Muscle of back (tissue), 13 donors: ENCODE measurements at places on chromosomes 3 and 15. TPM values are rescaled to one million over a fixed set of nuclear protein-coding genes. Genes with fewer than 3 reads are reported as not detected.

DNA sequence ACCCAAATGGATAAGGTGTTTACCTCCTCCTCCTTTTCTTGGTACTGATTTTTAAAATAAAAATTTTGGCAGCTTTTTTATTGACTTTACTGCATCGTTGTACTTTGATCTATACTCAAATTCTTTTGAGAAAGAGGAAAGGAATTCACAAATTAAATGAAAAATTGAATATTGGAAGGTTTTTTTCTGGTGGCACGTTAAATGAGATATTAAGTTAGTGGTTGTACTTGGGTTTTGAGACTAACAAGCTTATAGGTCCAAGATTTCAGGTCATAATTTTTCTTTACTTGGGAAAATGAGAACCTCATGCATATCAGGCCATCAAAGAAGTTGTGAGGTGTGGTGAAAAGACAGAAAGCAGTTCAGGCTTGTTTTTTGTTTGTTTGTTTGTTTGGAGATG, 14.1 kb downstream of the RPLP1 start:
- DNase-seq = no peak

- no peak for DNase-seq
Measured at GRCh38 chr3:72137865-72138861, 353.2 kb upstream of the PROK2 start.

GRCh38 chr3:34264337-34265041, 466.1 kb downstream of the PDCD6IP start:
- DNase-seq = no peak

DNA sequence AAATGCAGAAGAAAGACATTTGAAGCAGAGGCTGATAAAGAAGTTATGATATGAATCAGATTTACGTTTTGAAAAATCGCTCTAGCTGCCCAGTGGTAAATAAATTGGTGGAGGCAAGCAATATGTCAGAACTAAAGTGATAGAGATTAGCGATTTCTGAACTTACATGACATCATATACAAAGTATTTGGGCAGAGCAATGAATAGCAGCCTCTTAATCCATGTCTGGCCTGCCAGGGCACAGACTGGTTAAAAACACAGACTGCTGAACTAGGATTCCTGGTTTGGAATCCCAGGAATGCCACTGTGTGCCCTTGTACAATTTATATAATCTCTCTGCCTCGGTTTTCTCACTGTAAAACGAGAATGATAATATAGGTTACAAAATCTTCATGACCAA, 243.1 kb upstream of the SETMAR start:
- DNase-seq = peak; percentile 14

- DNase-seq = no peak
Measured at GRCh38 chr3:167750272-167750971, 14.9 kb downstream of the SERPINI1 start.

DNA sequence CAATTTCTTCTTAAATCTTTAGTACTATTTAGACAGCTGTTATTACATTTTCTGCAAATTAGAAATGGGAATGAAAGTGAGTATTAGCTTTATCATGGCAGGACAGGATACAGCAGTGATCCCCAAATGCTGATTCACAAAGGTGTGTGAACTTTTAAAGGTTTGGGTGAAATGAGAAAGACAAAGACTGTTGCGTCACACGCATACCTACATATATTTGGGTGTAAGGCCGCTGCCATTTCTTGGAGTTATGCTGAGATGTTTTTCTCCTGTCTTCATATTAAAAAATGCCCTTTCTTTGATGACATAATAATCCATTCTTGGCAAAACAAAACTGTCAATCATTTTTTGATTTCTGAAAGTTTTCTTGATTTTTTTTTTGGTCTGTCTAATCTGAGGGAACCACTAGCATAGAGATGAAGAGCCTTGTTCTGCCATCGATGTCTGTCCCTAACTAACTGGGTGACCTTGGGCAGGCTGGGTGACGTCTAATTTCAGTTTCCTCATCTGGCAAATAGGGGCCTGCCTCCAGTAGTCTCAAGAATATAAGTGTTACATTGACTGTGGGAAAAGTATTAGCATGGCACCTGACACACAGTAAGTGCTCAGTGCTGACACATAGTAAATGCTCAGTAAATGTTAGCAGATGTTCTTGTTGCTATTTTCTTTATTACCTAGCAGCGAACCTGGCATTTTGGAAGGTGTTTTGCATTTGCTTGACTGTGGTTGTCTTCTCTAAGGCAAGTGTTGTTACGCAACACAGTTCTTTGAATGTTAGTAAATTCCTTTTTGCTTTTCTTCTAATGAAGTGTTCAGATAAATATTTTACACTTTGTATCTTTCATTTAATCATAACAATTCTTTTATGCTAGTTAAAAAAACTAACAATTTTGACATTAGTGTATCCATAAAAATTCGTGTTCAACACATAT, 5.0 kb downstream of the MITF start:
- no peak for DNase-seq

DNA sequence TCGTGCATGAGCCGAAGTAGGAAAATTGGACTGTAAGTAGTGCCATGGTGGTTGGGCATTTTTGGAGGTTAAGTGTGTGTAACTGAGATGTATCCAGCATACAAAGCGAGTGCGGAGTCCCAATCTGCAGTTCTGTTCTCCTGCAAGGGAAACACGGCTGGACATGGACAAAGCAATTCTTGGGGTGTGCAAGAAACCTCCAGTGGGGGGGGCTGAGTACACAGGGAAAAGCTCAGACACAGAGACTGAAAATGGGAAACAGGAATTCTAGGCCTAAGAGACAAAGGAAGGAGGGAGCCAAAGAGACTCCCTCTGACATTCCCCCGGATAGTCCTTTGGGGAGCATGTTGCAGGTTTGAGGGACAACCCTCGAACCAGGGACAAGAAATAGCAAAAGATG, 83.2 kb upstream of the PLSCR4 start:
- DNase-seq = no peak

DNA sequence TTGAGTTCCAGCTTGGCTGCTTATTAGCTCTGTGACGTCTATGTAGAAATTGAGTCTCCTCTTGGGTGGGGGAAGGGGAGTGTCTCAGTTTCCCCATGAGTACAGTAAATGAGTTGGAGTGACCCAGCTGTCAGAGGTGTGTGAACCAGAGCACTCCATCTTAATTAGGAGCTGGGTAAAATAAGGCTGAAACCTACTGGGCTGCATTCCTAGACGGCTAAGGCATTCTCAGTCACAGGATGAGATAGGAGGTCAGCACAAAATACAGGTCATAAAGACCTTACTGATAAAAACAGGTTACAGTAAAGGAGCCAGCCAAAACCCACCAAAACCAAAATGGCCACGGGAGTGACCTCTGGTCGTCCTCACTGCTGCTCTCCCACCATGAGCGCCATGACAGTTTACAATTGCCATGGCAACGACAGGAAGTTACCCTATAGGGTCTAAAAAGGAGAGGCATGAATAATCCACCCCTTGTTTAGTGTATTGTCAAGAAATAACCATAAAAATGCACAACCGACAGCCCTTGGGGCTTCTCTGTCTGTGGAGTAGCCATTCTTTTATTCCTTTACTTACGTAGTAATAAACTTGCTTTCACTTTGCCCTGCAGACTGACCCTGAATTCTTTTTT, 222.4 kb downstream of the CACNA2D3 start:
- DNase-seq = no peak

DNA sequence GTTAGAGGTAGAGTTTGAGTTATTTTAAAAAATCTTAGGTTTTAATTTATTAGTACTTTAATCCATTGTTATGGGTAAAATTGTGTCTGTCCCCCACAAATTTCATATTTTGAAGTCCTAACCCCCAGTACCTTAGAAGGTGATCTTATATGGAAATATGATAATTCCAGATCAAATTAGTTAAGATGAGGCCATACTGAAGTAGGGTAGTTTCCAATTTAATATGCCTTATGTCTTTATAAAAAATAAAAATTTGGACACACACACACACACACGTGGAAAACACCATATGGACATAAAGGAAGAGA, 18.6 kb upstream of the ADGRG7 start:
- no peak for DNase-seq

GRCh38 chr3:177530908-177531307, 333.6 kb upstream of the TBL1XR1 start:
- no peak for DNase-seq

GRCh38 chr3:88385090-88385489, 235.3 kb downstream of the C3orf38 start:
- no peak for DNase-seq

GRCh38 chr15:68617001-68617400, 38.2 kb downstream of the CORO2B start:
- DNase-seq = no peak

GRCh38 chr3:71416876-71417275, 166.7 kb downstream of the FOXP1 start:
- no peak for DNase-seq

DNA sequence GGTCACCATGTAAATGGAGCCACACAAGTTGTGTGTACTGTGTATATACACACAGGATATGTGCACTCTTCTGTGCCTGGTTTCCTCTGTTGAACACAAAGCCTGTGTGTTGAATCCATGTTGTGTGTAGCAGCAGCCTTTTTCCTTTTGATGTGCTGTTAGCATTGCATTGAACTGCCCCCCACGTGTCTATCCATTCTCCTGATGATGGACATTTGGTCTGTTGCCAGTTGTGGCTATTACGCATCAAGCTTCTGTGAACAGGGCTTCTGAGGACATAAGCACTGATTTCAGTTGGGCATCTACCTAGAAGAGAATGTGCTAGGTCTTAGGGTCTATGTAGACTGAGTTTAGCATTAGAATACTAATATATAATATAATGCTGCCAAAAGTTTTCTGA, 77.4 kb downstream of the LSM3 start:
- no peak for DNase-seq

GRCh38 chr3:111252779-111253178, 181.2 kb downstream of the NECTIN3 start:
- DNase-seq = no peak

DNA sequence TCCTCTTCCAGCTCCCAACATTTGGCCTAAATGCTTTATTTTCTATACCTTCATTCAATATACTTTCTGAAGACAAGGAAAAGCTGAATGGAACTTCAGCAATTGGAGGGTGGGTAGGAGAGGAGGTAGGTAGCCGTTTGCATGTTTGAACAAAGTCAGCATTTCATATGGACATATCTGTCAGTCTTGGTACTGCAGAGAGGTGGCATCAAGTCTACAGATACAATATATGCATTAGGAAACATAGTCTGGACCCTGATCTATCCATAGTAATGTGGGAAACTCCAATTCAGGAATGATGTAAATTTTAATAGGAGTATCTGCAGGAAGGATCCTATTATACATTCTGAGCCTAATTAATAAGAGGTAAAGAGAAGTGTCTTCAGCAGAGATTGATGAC, 526.4 kb downstream of the MECOM start:
- no peak for DNase-seq

GRCh38 chr3:50274371-50275104, 4.3 kb upstream of the LSMEM2 start:
- DNase-seq = no peak

DNA sequence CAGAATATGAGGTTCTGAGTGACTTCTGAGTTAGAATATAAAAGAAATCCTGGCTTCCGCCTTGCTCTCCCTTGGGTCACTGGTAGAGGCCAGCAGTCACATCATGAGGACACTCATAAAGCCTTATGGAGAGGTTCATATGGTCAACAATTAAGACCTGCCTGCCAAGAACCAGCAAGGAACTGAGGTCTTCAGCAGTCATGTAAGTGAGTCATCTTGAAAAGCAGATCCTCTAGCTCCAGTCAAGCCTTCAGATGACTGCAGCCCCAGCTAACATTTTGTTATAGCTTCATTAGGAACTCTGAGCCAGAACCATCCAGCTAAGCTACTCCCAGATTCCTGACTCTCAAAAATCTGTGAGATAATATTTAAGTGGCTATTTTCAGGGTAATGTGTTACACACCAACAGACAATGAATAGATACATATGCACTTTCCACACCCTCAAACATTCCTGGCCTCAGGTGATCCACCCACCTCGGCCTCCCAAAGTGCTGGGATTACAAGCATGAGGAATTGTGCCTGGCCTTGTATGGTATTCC, 447.2 kb downstream of the SHQ1 start:
- DNase-seq = no peak

DNA sequence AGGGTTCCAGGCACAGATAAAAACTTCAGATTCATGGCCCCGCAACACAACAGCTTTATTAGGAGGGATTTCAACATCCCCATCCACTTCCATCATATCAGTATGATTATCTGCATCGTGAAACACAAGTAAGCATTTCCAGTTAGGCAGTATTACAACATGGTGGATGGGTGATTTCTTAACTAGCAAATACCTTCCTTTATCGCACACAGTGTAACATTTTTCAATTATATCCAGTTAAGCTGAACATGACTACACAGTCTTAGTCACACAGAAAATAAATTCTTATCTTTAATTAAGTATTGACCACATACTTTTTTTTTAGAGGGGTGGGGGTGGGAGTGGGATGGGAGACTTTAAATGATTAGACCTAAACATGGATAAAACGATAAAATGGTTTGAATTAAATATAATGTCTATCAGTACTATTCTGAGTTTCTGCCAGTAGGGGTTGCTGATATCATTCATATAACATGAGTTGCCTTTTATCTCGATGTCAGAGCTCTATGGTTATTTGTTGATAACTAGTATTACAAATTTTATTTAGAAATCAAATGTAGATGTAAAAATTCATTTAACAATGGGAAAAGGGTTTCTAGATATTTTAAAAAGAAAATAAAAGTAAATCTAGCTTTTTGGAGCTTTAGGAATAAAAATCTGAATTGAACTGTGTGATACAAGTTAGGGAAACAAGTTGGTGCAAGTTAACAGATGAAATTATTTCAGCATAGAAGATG, 146.6 kb downstream of the TBL1XR1 start:
- DNase-seq = peak; percentile 55

GRCh38 chr15:67720556-67721175, 104.6 kb upstream of the SKOR1 start:
- no peak for DNase-seq

DNA sequence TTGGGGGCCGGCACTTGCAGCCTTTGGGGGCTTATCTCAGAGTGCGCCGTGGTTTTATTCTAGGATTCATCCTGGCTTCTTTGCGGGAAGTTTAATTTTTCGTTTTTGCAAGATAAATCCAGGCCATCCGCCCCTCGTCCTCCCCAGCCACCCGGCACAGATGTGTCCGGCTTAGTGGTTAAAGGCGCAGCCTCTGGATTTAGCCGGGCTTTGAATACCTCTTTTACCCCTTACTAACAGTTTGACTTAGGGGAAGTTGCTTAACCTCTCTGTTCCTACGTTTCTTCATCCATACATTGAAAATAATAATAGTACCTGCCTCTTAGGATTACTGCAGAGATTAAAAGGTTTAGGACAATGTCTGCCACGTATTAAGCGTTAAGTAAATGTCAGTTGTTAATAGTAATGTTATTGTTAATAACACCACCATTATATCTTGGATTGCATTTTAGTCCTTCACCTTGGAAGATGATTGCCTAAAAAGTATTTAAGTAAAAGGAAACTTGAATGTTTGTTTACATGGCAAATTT, 714 bp downstream of the ECT2 start:
- no peak for DNase-seq

- DNase-seq = no peak
Measured at GRCh38 chr3:178583963-178584575, 47.8 kb downstream of the KCNMB2 start.

The CAMKV gene
- 0.26 TPM for polyA plus RNA-seq

The CFAP92 gene
- polyA plus RNA-seq = 1.3 TPM

The SENP2 gene
- 29.6 TPM for polyA plus RNA-seq

The BNC1 gene
- 3.4 TPM for polyA plus RNA-seq

The DZIP1L gene
- polyA plus RNA-seq = 6.7 TPM

The ZCWPW2 gene
- 1.4 TPM for polyA plus RNA-seq

The WDR93 gene
- polyA plus RNA-seq = 0.17 TPM

The BFSP2 gene
- not detected for polyA plus RNA-seq

The TTLL13 gene
- polyA plus RNA-seq = 0.97 TPM

The GOLGA6L24 gene
- not detected for polyA plus RNA-seq

The SI gene
- not detected for polyA plus RNA-seq
